ENCODE measurements at places on chromosomes 4 and X. TPM values are rescaled to one million over a fixed set of nuclear protein-coding genes. Genes with fewer than 3 reads are reported as not detected.

DNA sequence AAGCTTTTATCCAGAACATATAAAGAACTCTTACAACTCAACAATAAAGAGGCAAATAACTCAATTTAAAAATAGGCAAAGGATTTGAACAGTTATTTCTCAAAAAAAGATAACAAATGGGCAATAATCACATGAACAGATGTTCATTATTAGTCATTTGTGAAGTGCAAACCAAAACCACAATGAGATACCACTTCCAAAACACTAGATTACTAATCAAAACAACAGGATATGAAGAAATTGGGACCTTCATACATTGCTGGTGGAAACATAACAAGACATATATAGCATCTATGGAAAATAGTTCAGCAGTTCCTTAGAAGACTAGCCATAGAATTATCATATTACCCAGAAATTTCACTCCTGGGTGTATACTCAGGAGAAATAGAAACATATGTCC, 224.6 kb downstream of the FBXO8 start:
- no peak for DNase-seq

GRCh38 chrX:110444996-110445395, 86.3 kb downstream of the RTL9 start:
- no peak for DNase-seq

GRCh38 chr4:7169134-7169533, 23.2 kb upstream of the SORCS2 start:
- no peak for DNase-seq

GRCh38 chrX:110420771-110421499, 62.3 kb downstream of the RTL9 start:
- DNase-seq = no peak

DNA sequence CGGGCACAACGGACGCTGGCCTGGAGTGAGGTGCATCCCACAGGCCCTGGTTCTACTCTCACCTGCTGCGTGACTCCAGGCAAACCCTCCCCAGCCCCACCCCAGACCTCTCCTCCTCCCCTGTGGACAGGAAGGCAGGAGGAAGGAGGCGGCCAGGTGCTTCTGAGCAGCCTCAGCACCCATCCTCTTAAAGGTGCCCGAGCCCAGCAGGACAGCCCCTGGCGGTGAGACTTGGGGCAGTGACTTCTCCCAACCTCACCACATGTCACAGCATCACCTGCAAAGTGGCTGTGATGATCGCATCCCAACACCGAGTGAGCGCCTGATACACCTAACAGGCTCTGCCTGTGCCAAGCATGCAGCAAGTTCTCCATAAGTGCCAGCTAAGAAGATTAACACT, 17.1 kb upstream of the MAN2B2 start:
- DNase-seq = no peak

DNA sequence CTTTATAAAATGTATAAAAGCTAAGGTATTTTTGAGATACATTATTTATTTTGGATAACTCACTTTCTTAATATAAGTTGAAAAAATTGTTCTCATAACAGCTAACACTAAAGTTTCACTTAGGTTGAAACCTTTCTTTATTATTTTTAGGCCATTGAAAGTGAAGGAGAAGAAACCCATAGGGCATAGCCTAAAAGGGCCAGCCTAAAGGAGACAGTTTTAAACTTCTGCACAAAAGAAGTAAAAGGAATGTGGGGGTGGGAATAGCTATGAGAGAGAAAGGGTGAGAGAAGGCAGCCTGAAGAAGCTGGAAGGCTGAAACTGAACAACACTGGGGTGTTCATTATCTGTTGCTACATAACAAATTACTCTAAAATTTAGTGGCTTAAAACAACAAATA, 57.6 kb upstream of the RAPGEF2 start:
- DNase-seq = no peak

GRCh38 chr4:6942238-6942800, 32.7 kb downstream of the TBC1D14 start:
- no peak for DNase-seq

DNA sequence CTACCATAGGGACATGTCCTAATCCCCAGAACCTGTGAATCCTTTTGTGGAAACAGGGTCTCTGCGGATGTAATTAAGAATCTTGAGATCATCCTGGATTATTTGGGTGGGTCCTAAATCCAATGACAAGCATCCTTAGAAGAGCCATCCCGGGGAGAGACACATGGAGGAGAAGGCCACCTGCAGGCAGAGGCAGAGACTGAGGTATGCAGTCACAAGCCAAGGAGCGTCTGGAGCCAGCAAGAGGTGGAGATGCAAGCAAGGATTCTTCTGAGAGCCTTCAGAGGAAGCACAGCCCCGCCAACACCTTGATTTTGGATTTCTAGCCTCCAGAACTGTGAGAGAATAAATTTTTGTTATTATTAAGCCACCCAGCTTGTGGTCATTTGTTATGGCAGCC, 13.8 kb upstream of the FAT1 start:
- no peak for DNase-seq

- no peak for DNase-seq
Observed at GRCh38 chr4:141899103-141899502, 262.7 kb downstream of the IL15 start.

- DNase-seq = no peak
Observed at GRCh38 chr4:158850800-158851644, 82.2 kb downstream of the FNIP2 start.

GRCh38 chrX:100593126-100593525, 8.4 kb downstream of the TNMD start:
- no peak for DNase-seq

- DNase-seq = no peak
Observed at GRCh38 chrX:140507982-140508305, 3.1 kb upstream of the SOX3 start.

The DDIT4L gene
- 2.9 TPM for total RNA-seq

The CLDN34 gene
- not detected for total RNA-seq

The ODAPH gene
- not detected for total RNA-seq

The ASB9 gene
- 3.2 TPM for total RNA-seq

The HCCS gene
- 11.0 TPM for total RNA-seq

The ZNF157 gene
- total RNA-seq = not detected
